ENCODE measurements at places on chromosomes 4 and X.
A peak's percentile ranks its signal among the peaks of the same experiment; 100 is the strongest.

- no peak for DNase-seq
Observed at GRCh38 chr4:111388561-111388960, 756.7 kb upstream of the FAM241A start.

- DNase-seq, result peak; percentile 41
Observed at GRCh38 chr4:113556382-113557134, 205.0 kb downstream of the CAMK2D start.

DNA sequence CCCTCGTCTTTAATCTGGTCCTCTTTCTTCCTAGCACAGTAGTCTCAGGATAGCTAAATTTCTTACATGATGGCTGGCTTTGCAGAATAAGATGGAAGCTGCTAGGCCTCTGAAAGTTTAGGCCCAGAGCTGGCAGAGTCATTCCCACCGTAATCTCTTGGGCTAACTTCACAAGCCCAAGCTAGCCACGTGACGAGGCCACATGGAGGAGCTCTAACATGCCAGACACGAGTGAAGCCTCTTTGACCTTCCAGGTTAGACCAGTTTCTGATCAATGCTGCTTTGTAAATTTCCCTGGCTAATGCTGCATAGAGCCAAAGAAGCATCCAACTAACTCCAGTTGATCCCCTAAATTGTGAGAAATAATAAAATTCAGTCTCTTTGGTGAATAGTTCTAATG, 9.5 kb upstream of the CENPE start:
- no peak for DNase-seq

- no peak for DNase-seq
Observed at GRCh38 chr4:144284026-144284425, 143.5 kb upstream of the GYPA start.

DNA sequence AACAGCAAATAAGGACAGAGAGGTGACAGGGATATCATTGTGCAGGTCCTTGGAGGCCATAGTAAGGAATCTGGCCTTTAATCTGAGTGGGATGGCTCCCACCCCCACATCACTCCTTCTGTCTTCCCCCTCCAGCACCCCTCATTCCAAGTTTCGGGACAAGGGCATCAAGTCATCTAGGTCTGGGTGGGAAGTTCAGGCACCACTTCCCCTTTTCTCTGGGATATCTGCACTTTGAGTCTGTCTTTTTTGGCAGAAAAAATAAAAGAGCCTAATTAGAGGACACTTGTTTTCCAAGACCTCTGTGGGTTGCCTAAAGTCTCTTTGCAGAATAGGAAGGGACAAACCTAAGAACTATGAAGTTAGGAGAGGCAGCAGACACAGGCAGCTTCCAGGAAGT, 60.1 kb downstream of the FUNDC1 start:
- no peak for DNase-seq

DNA sequence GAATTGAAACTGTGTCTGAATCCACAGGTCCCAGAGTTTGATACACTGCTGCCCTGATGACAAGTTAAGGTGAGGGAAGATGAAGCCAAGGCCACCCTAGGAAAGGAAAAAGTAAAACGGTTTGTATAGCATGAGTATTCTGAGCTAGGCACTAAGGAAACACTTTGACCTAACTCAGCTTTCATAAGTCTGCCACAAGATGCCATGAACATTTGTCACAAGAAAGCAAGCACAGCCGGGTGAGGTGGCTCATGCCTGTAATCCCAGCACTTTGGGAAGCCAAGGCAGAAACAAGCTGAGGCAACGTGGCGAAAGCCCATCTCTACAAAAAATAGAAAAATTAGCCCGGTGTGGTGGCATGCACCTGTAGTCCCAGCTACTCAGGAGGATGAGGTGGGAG, 34.2 kb downstream of the ELOVL6 start:
- DNase-seq, result no peak

DNA sequence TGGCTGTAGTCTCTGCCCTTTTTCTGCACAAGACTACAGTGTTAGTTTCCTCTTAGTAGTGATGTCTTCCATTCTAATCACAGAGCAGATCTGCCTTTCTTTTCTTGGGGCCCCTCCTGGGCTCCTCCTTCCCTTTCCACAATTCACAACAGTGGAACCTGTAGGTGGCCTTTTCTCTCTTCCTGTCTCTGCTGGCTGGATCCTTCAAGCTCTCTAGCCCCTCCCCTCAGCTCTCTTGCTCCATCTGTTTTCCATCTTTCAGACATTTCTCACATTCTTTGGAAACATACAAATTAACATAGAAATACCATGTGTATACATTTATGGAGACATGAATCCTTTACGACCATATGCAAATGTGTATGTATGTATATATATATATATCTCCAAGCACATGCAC, 304 bp upstream of the SPIN2A start:
- no peak for DNase-seq

Data from LNCaP clone FGC (cell line).